ENCODE measurements at places on chromosomes 3 and 15.

- DNase-seq, result no peak
Observed at GRCh38 chr15:70222606-70223005, 124.9 kb upstream of the TLE3 start.

GRCh38 chr3:39013289-39013688, 38.5 kb downstream of the SCN11A start:
- DNase-seq, result no peak

- no peak for DNase-seq
Observed at GRCh38 chr15:79364571-79365240, 53.8 kb downstream of the TMED3 start.

- no peak for DNase-seq
Observed at GRCh38 chr3:123533554-123534159, 51.2 kb downstream of the HACD2 start.

- no peak for DNase-seq
Observed at GRCh38 chr3:151631946-151632345, 101.8 kb upstream of the AADACL2 start.

- no peak for DNase-seq
Observed at GRCh38 chr3:149701206-149701976, 43.6 kb upstream of the WWTR1 start.

DNA sequence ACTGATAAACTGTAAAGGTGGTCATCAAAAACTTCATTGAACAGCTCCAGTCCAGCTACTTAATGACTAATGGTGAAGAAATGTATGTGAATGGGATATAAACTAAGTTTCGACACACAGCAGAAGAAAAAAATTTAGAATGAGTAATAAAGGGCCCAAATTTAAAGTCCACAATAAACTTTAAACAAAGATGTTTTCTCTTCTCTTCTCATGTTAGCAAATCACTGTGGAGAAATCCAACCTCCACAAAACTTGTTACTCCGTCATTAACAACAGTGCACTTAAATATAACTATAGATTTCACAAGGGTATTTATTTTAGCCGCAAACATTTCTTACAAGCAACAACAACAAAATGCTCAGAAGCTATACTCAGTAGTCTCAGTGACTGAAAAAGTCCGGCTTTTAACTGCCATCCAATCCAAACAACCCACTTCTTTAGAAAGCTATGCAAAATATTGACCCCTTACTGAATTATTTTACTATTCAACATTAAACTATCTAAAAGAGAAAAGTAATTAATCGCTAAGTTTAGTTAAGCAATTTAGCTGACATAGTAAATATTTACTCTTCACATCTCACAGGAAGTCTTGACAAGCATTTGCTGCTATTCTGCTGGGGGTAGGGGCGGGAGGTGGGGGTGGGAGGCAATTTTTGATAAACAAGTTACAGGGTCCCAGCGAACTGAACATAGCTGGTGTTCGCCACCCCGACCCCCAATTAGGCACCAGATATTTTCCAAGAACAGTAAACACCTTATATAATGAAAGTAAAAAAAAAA, 2.4 kb downstream of the IGF2BP2 start:
- no peak for DNase-seq

GRCh38 chr3:177893331-177893730, 642.9 kb upstream of the KCNMB2 start:
- DNase-seq, result no peak

DNA sequence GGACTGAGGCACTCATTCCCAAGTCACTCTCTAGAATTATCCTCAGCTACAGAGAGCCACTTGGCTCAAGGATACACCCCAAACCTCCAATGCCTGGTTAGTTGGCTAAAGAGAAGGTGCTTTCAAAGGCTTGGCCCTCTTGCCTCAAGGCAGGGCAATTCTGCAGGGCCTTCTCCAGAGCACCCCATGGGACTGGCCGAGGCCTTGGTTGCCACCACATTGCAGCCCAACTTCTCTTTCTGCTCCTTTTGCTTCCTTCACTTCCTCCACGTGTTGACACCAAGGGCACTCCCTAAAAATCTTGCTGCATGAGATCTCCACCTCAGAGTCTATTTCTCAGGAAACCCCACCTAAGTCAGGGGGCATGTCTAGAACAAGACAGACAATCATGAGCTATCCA, 36.7 kb downstream of the MEGF11 start:
- DNase-seq, result no peak

Measured in T-cell (primary cell).